Motor neuron (in vitro differentiated cells): ENCODE measurements at places on chromosomes 3 and 15. TPM values are rescaled to one million over a fixed set of nuclear protein-coding genes. Genes with fewer than 3 reads are reported as not detected.

SH2D7 gene
- total RNA-seq = 0.23 TPM in 1 of 2 replicates, not detected in the other

ITIH4 gene
- total RNA-seq = 1.4 and 3.8 TPM in 2 replicates

SLC30A4 gene
- 3.5 and 4.1 TPM in 2 replicates for total RNA-seq

PRR23A gene
- not detected in 2 replicates for total RNA-seq

TEX55 gene
- total RNA-seq = 0.23 TPM in 1 of 2 replicates, not detected in the other

HAPLN3 gene
- 0.43 and 1.0 TPM in 2 replicates for total RNA-seq

ZNF654 gene
- 14.7 and 15.3 TPM in 2 replicates for total RNA-seq

PLA2G4D gene
- total RNA-seq = not detected in 2 replicates

ZNF80 gene
- total RNA-seq = 0.60 and 0.88 TPM in 2 replicates

CCDC39 gene
- not detected in 2 replicates for total RNA-seq

SERPINI2 gene
- 0.14 and 0.21 TPM in 2 replicates for total RNA-seq

STRIT1 gene
- 0.22 and 0.81 TPM in 2 replicates for total RNA-seq

DUOXA2 gene
- not detected in 2 replicates for total RNA-seq

HGD gene
- total RNA-seq = 0.28 TPM in 1 of 2 replicates, not detected in the other

ISLR2 gene
- total RNA-seq = 116 and 130 TPM in 2 replicates

LRRC15 gene
- total RNA-seq = 0.25 and 0.27 TPM in 2 replicates

WDR93 gene
- total RNA-seq = 0.27 TPM in 2 replicates

EFCAB12 gene
- total RNA-seq = 0.66 and 0.79 TPM in 2 replicates

TNNC1 gene
- total RNA-seq = 2.2 and 2.4 TPM in 2 replicates

FBN1 gene
- 105 and 235 TPM in 2 replicates for total RNA-seq

MINDY4B gene
- not detected in 2 replicates for total RNA-seq

LACTB gene
- 11.8 and 13.1 TPM in 2 replicates for total RNA-seq

UQCC5 gene
- 77.1 and 94.5 TPM in 2 replicates for total RNA-seq

SOX14 gene
- 0.45 TPM in 1 of 2 replicates, not detected in the other for total RNA-seq

ZNF770 gene
- total RNA-seq = 61.7 and 68.5 TPM in 2 replicates

SRPRB gene
- total RNA-seq = 51.4 and 62.0 TPM in 2 replicates

ACKR2 gene
- 0.23 and 0.33 TPM in 2 replicates for total RNA-seq

AGTR1 gene
- total RNA-seq = 0.14 and 0.29 TPM in 2 replicates

STAB1 gene
- total RNA-seq = 0.11 and 0.44 TPM in 2 replicates

MCTP2 gene
- total RNA-seq = 0.11 and 0.50 TPM in 2 replicates

FETUB gene
- not detected in 2 replicates for total RNA-seq

MOBP gene
- 0.29 and 0.32 TPM in 2 replicates for total RNA-seq

RASGRP1 gene
- 36.9 and 41.4 TPM in 2 replicates for total RNA-seq

GOLGA6L4 gene
- total RNA-seq = 2.7 and 3.6 TPM in 2 replicates

CEMIP gene
- 117 and 121 TPM in 2 replicates for total RNA-seq

ZNF385D gene
- 4.1 and 5.1 TPM in 2 replicates for total RNA-seq

THOC7 gene
- 82.2 and 88.3 TPM in 2 replicates for total RNA-seq

PP2D1 gene
- 0.63 and 1.8 TPM in 2 replicates for total RNA-seq

RPSA gene
- 1,459 and 1,513 TPM in 2 replicates for total RNA-seq

P3H2 gene
- total RNA-seq = 0.27 TPM in 1 of 2 replicates, not detected in the other

SYNPR gene
- 0.71 and 1.3 TPM in 2 replicates for total RNA-seq

CSTA gene
- 1.7 TPM in 1 of 2 replicates, not detected in the other for total RNA-seq

RPL35A gene
- total RNA-seq = 997 and 1,010 TPM in 2 replicates

DAZL gene
- not detected in 2 replicates for total RNA-seq

CADPS gene
- 196 and 232 TPM in 2 replicates for total RNA-seq

HDGFL3 gene
- 120 and 174 TPM in 2 replicates for total RNA-seq

CHRNA7 gene
- 6.7 and 7.0 TPM in 2 replicates for total RNA-seq

RFTN1 gene
- total RNA-seq = 3.2 and 4.2 TPM in 2 replicates

NT5DC2 gene
- 65.3 and 77.3 TPM in 2 replicates for total RNA-seq

TM4SF1 gene
- 0.08 and 0.09 TPM in 2 replicates for total RNA-seq

GAP43 gene
- total RNA-seq = 267 and 274 TPM in 2 replicates

ECE2 gene
- 0.10 and 0.65 TPM in 2 replicates for total RNA-seq

CACNA1D gene
- total RNA-seq = 14.4 TPM in 2 replicates

ANKDD1A gene
- total RNA-seq = 6.6 and 8.0 TPM in 2 replicates

FBXW12 gene
- 0.28 and 0.68 TPM in 2 replicates for total RNA-seq
